Left lobe of liver (tissue), 2 donors: ENCODE measurements at places on chromosomes 13 and 19. TPM values are rescaled to one million over a fixed set of nuclear protein-coding genes. Genes with fewer than 3 reads are reported as not detected.

HSD11B1L gene
- 4.1 TPM for total RNA-seq

NLRP7 gene
- total RNA-seq = not detected

BSG gene
- 98.2 TPM for total RNA-seq

ZNF728 gene
- not detected for total RNA-seq

ZNF320 gene
- total RNA-seq = 1.2 TPM

ZNF726 gene
- total RNA-seq = 0.63 TPM

- peak; percentile 84 for DNase-seq
Measured at GRCh38 chr19:8001995-8002849, 3.2 kb downstream of the ELAVL1 start.

DNA sequence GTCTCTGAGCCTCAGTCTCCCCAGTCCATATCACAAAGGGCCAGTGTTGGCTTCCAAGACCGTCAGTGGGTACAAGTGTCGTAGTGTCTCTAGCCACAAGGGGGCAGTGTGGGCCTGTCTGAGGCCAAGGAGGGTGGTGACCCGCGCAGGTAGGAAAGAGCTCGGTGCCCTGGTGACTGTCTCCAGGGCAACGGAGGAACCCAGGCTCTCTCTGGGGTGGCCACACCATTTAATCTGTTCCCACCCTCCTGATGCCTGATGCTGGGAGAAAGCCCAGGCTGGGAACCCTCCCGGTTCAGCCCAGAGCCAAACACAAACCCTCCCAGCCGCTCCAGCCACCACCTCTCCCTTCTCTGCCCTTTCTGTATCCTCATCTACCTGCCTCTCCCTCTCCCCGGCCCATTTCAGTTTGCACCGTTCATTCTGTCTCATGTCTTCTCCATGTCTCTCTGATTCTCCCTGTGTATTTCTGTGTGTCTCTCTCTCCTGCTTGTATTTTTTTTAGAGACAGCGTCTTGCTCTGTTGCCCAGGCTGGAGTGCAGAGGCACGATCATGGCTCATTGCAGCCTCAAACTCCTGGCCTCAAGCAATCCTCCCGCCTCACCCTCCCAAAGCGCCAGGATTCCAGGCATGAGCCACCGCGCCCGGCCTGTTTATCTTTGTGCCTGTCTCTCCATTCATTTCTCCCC, 17.5 kb upstream of the MEIS3 start:
- DNase-seq = peak; percentile 83

DNA sequence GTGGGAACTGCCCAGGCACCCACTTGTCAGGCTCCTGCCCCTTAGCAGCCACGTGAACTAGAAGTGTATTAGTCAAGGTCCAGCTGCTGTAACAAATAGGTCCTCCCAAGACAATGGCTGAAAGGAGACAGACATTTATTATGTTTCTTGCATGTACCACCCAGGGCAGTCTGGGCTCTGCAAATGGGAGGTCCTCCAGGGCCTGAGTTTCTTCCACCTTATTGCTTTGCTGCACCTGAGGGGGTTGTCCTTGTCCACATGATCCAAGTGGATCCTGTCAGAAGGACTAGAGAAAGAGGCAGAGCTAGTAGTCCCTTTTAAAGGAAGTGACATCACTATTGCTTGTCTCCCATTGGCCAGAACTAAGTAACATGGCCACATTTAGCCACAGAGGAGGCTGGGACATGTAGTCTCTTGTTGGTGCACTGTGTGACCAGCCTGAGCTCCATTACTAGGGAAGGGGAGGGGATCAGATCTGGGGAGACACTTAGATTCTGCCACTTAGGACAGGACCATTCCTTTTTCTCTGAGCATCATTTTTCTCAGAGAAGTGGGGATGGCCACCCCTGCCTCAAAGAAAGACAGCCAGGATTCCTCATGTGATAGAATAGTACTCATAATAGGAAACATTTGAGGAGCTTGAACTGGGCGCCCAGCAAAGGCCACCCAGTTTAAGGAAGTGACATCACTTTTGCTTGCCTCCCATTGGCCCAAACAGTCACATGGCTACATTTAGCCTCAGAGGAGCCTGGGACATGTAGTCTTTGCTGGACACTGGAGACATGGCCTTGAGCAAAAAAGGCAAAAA, 15.1 kb downstream of the CC2D1A start:
- DNase-seq = no peak

GRCh38 chr13:35855531-35856019, 275.6 kb downstream of the DCLK1 start:
- DNase-seq = no peak

DNA sequence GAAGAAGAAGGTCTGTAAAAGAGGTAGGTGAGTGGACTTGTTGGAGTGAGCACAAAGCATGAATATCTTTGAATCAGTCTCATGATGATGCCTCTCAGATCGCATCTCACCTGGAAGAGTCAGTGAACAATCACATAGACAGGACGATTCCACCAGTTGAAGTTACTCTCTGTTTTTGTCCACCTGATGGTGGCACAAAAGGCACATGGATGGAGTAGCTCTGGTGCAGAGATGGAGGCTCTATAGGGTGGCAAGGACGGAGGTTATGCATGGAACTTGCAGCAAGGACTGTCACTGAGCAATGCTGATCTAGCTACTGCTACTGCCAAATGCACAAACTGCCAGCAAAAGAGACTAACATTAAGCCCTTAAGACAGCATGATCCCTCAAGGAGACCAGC, 10.3 kb upstream of the MYCBP2 start:
- no peak for DNase-seq

DNA sequence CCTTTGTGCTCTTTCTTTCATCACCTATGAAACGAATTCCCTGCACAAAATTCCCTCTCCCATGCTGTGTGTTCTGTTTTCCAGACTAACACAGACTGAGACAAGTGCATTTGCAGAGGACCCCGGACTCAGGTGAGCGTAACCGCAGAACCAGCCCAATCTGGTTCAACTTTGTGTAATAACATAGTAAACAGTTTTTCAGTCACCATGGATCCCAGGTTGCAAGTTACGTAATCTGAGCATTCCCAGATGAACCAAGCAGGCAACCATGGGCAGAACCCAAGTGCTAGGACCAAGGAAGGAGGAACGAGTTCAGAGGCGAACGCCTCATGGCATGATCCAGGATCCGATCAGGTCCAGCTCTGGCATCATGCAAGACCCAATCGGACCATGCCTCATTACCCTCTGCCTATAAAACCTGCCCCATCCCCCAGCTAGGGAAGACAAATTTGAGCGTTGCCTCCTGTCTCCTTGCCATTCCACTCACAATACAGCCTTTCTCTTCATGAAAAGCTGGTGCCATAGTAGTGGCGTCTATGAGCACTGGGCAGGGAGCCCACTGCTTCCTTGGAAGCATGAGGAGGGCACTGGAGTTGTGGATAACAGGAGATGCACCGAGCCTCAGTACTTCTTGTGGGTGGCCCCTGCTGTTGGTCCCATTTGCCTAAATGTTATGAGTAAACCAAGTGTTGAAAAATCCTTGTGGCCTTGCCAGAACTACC, 107.6 kb downstream of the ABCC4 start:
- DNase-seq = peak; percentile 55

DNA sequence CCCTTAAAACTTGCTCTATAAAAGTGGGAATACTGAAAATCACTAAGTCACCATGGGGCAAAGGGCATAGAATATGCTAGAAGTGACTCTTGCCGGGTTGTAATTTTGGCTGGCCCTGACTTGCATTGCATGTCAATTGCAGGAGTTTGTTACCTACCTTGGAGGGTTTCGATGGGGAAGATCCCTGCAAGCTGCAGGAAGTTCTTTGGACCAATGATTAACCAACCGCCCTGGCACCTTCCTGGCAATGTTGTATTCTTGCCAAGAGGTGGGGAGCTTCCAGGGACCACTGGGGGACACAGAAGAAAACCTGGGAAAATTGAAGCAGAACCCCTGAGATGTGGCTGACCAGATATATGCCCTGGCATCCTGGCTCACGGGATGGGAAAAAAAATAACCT, 235.8 kb downstream of the B3GLCT start:
- DNase-seq = no peak

DNA sequence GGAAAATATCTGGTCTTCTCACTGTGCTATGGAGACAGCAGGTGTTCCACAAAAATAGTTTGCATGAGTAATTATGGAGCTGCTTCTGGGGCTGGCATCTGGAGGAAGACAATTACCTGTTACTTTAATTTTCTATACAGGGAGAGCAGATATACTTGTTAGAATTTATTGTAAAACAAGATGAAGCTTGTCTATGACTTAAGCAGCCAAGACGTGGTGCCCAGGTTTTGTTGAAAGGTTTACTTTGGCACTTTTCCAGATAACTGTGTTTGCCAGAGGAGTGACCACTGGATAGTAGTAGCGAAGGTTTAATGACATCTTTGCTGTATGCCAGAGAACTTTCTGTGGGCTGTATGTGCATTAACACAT, 134.5 kb upstream of the KL start:
- no peak for DNase-seq

GRCh38 chr19:5929625-5930024, 15.6 kb downstream of the CAPS start:
- DNase-seq = no peak

DNA sequence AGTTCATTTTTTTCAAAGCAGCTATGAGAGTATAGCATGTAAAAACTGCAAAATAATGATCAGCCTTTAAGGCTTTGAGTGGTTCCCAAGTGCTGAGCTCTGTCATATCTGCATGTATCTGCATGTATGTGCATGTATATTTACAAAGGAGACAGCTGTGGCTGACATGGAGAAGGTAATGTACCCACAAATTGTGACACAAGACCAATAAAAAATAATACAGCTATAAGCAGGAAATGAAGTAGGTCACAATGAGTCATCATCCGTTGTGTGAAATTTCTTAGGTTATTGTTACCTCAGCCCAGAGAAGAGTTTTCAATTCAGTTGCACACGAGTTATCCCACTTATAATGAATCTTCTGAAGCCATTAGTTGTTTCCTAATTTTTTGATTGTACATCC, 60.9 kb upstream of the MED4 start:
- no peak for DNase-seq

GRCh38 chr19:41541990-41542584, 33.9 kb upstream of the CEACAM21 start:
- no peak for DNase-seq

DNA sequence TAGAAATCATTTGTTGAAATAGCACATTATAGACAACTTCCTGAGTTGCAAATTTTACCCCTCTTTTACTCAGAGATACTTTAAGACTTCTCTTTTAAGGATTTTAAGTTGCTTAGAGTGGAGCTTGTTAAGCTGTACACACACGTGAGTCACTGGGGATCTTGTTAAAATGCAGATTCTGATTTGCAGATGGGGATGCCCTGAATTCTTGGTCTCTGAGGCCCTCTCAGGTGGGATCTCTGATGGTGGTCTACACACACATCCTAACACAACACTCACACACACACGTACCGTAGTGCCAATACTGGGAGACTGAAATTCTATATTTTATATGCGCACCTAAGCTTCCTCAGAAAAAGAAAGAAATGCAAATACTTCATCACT, 788.3 kb downstream of the UQCRFS1 start:
- no peak for DNase-seq

DNA sequence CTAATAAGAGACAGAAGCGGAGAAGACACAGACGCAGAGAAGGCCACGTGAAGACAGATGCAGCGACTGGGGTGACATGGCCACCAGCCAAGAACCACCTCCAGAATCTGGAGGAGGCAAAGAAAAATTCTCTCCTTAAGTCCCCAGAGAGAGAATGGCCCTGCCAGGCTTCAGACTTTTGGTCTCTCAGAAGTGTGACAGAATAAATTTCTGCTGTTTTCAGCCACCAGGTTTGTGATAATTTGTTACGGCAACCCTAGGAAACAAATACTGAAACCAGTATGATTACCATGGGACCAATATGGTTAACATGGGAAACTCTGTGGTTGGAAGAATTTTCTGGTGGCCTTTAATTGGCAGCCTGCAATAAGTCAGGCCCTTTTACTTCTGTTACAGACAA, 63.9 kb upstream of the DOCK9 start:
- DNase-seq = no peak

GRCh38 chr19:1252221-1252820, 3.9 kb downstream of the MIDN start:
- DNase-seq = peak; percentile 83

DNA sequence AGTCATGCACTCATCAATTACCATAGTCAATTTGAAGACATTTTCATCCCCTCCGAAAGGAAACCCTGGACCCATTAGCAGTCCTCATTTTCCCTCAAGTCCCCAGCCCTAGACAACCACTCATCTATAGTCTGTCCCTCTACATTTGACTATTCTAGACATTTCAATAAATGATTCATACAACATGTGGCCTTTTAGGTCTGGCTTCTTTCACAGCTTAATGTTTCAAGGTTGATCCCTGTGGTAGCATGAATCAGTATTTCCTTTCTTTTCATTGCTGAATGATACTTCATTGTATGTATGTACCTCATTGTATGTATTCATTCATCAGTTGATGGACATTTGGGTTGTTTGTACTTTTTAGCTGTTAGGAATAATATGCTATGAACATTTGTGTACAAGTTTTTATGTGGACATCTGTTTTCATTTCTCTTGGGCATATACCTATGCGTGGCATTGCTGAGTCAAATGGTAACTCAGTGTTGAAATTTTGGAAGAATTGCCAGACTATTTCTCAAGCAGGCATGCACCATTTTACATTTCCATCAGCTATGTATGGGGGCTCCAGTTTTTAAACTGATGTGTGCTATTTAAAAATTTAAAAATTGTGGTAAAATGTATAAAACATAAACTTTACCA, 18.4 kb downstream of the SPATA13 start:
- no peak for DNase-seq

DNA sequence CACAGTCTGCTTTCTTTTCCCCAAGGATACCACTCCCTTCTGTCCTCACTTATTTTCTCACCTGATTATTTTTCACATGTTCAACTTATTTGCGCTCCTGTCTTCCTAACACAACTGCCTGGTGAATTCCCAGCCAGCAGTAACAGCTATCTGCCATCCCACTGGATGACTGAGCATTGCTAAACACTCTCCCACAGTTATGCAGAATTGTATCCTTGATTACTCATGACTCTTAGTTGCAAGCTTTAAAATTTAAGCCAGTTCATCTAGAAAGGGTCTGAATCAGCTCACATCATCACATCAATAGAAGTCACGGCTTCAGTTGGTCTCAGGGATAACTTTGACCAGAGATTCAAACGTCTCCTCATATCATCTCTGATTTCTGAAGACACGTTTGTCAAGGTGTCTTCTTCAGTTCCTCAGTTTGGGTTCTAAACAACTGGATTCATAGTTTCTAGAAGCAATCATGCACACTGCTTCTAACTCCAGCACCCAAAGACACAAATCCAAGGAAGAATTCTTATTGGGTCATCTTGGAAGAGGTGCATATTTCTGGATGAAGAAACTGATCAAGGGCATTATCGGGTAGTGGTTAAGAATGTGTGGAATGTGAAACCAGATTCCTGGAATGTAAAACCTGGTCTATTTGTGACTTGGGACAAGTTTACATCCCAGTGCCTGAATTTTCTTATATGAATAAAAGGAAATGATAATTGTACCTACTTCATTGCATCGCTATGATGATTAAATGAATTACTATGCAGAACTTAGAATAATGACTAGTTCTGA, 13.9 kb upstream of the DACH1 start:
- DNase-seq = no peak

GRCh38 chr13:66509175-66509574, 721.0 kb downstream of the PCDH9 start:
- DNase-seq = no peak
